ENCODE measurements at places on chromosomes 3 and 15.

GRCh38 chr3:79954756-79955155 is 187.0 kb upstream of the ROBO1 start:
- no peak for DNase-seq

GRCh38 chr3:192373586-192373985 is 353.8 kb downstream of the FGF12 start:
- no peak for DNase-seq

DNA sequence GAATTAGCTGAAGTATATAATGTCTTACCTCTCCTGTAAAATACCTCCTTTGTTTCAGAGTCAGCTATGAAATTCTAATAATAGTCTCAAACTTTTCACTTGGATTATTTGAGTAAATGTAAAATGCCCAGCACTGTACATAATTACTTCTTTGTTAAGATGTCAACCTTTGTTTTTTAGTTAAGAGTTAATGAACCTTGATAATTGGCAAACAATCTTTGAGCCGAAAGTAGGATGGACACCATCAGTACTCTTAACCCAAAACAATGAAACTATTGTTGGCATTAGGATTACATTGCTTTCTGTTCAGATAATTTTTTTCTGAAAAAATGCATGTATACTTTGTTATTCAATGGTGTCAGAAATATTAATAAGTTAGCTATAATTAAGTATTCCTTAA is 3.0 kb upstream of the NECTIN3 start:
- DNase-seq = no peak

GRCh38 chr15:80780416-80781221 is 1.4 kb downstream of the CEMIP start:
- DNase-seq = no peak

GRCh38 chr3:40969756-40970466 is 229.4 kb upstream of the CTNNB1 start:
- no peak for DNase-seq

DNA sequence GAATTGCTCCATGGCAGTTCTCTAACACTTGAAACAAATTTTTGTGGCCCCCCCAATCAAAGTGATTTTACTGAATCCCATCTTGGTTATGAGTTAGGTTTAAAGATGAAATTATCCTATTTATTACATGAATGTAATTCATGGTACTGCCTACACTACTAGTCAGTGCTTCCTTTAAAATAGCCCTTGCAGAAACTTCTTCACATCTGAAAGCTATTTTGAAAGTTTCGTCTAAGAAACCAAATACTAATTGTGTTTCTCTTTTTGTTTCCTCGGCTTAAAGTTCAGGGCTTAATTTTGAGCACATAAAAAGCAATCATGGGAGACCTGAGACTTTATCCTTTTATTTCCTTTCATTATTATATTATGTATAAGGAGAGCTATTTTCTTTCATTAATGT is 72.1 kb downstream of the PLOD2 start:
- DNase-seq = no peak

DNA sequence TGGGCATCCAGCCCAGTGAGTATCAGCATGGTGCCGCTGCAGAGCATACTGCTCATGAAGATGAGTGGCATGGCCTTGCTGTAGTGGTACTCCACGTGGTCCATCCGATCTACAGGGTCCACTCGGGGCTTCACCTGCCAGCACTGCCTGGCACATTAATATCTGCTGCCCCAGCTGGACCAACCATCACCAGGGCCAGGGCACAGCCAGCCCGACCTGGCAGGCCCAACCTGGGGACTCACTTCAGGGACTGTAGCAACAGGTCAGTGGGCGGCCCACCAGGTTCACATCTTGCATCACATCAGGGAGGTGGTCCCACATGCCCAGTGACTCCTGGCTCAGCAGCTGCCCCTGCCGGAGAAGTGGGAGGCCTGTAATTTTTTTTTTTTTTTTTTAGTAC is 48.1 kb downstream of the CDIN1 start:
- DNase-seq = no peak

GRCh38 chr15:54803134-54803808 is 393.5 kb downstream of the RSL24D1 start:
- no peak for DNase-seq

DNA sequence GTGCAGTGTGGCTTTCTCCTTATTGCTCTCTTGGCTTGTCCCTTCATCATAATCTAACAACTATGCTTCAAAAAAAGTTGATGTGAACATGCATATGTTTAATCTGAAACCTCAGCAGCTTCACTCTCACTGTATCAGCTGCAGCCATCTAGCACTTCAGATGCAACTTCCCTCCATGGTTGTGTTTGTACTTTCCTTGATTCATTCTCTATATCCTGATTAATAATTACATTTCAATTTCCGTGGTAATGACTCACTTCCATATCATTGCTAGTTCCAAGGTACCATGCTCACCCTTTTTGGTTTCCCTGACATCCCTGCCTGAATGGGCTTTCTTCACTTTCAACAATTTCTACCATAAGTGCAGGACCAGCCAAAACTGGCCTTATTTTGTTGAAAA is 51.2 kb downstream of the MDFIC2 start:
- no peak for DNase-seq

DNA sequence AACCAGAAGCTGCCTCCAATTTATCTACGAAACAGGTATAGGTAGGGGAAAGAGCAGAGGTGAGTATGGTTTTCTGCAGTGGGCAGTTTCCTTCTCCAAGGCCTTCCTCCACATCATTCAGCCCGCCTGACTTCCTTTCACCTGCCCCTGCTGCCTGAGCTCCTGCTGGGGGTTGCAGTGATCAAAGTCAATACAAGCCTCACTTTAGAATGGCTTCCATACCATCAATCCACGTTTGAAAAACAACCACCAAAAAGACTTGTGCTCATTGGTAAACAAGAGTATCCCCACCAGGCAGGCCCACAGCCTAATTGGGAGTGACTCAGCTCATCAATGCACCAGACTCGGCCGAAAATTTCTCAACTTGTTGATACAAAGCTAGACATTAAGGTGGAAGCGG is 159.9 kb downstream of the MAGI1 start:
- no peak for DNase-seq

DNA sequence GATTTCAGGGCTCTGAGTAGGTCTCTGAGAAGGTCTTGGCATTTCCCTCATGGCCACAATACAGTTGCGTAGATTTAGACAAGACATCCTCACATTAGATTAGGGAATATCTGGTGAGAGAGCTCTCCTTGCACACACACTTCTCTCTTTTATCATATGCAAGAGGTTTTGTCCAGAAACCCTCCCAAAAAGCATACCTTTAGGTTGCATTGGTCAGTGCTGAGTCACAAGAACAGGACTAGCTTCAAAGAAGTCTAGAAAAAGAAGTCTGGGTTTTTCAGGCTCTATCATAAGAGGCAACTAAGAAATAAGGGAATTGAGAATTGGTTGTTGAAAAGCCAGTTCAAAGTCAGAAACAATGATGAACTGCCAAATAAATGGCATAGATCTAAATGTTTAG is 40.1 kb upstream of the MITF start:
- no peak for DNase-seq

DNA sequence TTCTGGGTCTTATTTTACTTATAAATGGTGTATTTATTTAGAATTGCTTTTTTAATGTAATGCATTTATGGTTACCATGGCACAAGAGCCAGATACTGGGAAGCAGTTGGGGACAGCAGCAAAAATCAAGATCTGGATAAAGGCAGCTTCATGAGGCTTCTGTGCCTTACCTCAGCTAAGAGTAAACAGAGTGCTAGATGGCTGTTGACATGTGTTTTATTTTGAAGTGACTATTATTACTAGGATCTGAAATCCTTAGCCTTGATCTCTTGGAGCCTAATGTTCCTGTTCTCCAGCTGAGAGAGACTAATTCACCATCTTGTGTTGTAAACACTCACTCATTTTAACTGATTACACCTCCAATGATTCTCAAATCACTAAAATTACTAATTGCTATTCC is 317.8 kb downstream of the LPP start:
- DNase-seq = no peak

DNA sequence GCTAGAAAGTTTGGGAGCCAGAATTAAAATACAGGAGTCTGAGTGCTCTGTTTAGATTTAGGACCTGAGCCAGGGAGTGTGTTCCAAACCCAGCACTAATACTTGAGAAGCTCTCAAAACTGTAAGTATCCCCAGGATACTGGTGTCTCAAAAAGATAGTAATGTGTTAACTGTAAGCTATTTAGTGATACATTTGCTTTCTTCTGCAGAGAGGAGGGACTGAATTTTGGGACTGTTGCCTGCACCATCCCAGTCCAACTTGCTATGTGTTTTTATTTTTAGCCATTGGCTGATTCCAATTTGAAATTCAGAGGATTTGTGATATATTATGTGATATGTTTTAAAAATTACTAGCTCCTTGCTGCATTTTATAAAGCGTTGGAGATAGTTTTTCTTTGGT is 31.5 kb downstream of the UBE2E1 start:
- no peak for DNase-seq

DNA sequence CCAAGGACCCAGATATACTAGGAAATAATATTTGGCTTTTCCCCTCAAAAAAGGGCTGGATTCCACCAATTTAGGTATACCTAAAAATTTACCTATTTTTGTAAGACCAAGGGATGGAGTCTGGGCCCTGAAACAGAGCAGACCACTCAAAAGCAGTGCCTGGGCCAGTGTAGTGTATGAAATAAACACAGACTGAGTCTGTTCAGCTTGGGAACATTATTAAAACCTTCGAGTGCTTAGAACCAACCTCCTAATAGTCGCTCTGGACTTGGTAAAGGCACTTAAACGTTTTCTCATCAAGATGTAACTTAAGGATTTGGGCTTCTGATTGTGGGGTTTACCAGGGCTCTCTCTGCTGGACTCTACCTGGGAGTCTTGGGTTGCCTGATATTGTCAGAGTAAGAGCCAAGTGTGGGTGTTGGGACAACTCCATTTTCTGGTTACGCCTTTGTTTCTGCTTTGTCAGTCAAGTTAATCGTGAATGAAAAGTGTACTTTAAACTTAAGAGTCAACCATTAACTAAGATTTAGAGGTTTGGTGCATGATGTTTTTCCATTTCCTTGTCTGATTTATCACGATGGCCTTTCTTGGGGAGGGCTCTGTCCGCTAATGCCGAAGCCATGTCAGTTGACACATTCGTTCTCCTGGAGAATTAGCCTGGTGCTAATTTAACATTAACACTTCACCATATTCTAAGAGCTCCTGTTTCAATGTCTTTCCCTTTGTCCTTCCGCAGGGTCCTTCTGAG is 221.0 kb upstream of the TPM1 start:
- no peak for DNase-seq

DNA sequence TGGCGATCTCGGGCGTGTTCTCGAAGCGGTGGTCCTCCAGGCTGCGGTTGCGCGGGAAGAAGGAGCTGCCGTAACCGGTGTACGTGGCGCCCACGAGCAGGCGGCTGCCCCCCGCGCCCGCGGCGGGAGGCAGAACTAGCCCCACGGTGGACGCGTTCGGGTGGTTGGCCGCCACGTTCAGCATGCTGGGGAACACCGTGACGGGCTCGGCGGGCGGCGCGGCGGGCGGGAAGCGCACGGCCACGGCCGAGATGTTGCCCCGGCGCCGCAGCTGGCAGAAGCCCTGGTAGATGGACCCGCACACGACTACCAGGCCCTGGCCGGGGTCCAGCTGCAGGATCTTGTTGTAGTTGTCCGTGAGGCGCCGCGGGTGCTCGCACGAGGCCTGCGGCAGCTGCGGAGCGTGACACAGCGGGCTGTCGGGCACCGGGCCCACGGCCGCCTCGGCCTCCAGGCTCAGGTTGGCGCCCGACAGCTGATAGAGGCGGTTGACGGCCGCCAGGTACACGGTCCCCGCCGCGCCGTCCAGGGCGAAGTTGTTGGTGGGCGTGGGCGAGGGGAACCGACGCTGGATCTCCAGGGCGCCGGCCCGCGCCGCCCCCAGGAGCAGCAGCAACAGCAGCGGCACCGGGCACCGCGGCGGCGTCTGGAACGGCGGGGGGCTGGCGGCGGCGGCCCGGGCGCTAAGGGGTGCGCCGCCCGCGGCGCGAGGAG is 397 bp downstream of the PLXND1 start:
- DNase-seq = no peak

GRCh38 chr3:57586778-57587177 is 10.4 kb downstream of the ARF4 start:
- DNase-seq = no peak

DNA sequence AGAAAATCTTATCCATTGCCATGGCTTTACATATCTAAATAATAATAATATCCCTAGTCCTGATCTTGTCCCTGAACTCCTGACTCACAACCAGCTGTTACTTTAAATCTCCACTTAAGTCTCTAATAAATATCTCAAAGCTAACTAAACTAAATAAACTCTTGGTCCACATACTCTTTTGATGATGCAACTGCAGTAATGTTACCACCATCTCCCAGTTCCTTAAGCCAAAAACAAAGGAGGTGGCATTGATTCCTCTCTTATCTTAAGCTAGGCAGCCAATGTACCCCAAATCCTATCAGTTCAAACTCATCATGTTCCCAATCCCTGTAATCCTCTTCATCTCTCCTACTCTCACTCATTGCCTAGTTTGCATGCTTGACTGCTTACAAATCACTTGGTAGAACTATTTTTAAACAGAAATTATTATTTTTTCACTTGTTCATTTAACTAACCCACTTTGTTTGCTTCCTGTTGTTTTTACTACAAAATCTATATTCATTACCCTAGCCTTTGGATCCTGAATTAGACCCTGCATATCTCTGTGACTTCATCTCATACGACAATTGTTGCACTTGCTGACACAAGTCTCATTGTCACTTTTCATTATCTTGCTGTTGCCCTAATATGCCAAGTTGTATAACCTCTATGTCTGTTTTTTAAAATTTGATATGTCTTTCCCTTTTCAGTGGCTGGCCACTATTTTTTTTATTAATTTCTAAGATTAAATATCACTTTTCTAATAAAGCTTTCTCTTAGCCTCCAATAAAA is 462.2 kb downstream of the ZPLD1 start:
- DNase-seq = no peak

GRCh38 chr3:21562243-21562642 is 188.8 kb downstream of the ZNF385D start:
- DNase-seq = no peak

DNA sequence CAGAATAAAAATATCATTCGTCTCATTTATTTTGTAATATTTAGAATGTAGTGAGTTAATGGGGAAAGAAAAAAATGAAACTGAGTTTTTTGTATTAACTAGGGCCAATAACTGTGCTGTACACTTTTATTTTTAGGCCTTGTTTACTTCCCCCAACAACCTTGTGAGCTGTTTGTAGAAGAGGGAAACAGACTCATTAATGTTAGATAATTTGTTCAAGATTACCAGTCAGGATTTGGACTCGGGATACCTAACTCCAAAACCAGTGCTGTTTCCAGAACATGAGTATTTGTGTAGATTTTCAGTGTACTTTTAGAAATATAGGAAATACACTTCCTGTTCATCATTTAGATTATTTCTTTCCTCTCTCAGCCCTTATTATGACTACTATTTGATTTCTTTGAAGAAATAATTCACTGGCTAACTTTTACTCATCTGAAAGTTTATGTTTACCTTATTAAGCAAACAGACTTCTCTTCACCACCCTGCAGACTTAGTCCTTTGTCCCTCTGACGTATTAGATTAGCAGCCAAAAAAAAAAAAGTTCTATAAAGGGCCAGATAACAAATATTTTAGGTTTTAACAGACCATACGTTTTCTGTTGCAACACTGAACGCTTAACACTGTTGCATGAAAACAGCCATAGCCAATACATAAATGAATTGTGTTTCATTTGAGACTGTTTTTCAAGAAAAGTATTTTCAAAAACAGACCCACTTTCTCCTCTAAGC is 192.5 kb upstream of the CGNL1 start:
- no peak for DNase-seq

- DNase-seq = no peak
These were observed 62.9 kb downstream of the TMEM39A start for GRCh38 chr3:119400466-119400865.

All from stimulated activated naive CD4-positive, alpha-beta T cell (primary cell).